RWPE1 (cell line): ENCODE measurements at places on chromosomes 2 and 18.
A peak's percentile ranks its signal among the peaks of the same experiment; 100 is the strongest.

GRCh38 chr2:222907790-222908441 is 47.1 kb downstream of the ACSL3 start:
- DNase-seq, result no peak

- DNase-seq, result no peak
Measured at GRCh38 chr2:101342625-101343008, 34.1 kb upstream of the RNF149 start.

GRCh38 chr2:109238580-109238979 is 109.6 kb downstream of the SH3RF3 start:
- peak; percentile 72 for DNase-seq

GRCh38 chr2:8576525-8577167 is 105.2 kb upstream of the ID2 start:
- no peak for DNase-seq

GRCh38 chr2:200679535-200679934 is 93.7 kb downstream of the AOX1 start:
- no peak for DNase-seq

- no peak for DNase-seq
Measured at GRCh38 chr18:73942081-73942625, 205.5 kb downstream of the FBXO15 start.

GRCh38 chr2:926896-927295 is 23.8 kb upstream of the SNTG2 start:
- DNase-seq, result no peak

GRCh38 chr2:175792199-175792598 is 209.9 kb downstream of the LNPK start:
- no peak for DNase-seq

DNA sequence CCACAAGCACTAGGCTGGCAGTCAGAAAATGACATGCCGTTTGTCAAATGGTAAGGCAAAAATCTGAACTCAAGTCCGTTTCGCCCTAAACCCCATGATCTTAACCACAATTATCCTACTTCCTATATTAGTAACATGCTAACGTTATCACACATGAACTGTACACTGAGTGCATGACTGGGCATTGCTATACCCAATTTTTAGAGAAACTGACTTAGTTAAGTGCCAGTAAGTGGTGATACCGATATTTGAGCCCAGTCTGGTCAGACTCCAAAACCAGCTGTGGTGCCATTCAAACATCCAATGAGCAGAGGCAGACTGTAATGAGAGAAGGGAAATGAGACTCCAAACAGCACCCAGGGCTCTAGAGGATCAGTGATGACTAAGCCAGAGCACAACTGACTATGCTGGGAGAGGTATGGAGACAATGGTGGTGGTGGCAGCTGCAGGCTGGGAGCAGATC is 311.7 kb upstream of the PKDCC start:
- no peak for DNase-seq

DNA sequence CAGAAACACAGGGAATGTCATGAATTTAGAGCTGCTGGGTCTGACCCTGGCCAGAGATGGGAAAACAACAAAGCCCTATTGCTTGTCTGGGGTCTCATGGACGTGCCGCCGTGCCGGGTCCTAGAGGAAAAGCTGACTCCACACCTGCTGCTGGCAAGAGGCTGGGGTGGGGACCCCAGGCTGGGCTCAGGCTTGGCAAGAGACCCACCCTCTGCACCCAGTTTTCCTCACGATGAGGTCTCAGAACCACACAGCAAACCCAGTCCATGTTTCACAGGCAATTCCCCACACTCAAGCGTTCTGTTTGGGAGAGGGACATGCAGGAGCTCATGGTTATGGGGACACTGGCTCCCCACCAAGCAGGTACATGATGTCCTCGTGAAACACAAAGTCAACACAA is 367.3 kb upstream of the SALL3 start:
- DNase-seq, result no peak

- DNase-seq, result peak; percentile 86
Measured at GRCh38 chr2:27627963-27628766, 647 bp downstream of the CCDC121 start.

DNA sequence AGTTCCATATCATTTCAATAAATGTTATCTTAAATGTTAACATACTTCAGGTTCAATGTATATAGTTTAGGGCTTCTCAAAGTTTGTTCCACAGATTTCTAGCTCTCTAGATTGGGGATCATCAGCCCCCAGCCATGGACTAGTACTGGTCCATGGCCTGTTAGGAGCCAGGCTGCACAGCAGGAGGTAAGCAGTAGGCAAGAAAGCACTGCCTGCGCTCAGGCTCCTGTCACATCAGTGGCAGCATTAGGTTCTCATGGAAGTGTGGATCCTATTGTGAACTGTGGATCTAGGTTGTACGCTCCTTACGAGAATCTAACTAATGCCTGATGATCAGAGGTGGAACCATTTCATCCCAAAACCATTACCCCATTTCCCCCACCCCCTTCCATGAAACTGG is 531.1 kb downstream of the PARD3B start:
- no peak for DNase-seq

- no peak for DNase-seq
Measured at GRCh38 chr18:77559274-77559910, 309.7 kb downstream of the GALR1 start.

GRCh38 chr2:213150315-213151097 is 906 bp downstream of the IKZF2 start:
- peak; percentile 35 for DNase-seq

GRCh38 chr18:36386150-36386920 is 88.8 kb downstream of the FHOD3 start:
- DNase-seq, result peak; percentile 69

DNA sequence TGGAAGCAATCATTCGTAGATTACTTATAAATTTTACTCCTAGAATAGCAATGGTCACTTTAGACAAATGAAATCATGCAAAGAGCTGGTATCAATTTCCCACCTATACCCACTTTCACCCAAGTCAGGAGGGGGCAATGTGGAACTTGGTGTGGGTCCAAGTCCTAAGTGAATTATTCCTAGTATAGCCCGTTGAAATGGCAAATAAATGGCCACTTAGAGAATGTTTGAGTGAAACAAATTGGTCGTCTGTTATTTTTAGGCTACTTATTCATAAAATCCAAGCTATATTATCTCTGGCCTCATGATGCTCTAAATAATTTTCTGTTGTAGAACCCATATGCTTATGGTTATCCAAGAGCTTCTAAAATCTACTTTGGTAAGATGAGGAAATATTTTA is 98.1 kb downstream of the MYO3B start:
- DNase-seq, result no peak

DNA sequence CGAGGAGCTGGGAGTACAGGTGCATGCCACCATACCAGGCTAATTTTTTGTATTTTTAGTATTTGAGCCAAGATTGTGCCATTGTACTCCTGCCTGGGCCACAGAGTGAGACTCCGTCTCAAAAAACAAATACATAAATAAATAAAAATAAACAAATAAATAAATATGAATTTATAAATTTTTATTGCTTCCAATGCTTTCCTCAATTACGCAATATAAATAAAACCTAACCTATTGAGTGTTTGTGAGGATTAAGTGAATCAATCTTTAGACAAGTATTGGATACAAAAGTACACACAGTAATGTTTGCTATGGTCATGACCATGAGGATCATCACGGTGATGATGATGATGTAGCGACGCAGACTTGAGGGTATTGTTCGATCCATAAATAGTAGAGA is 257.4 kb downstream of the ASXL3 start:
- no peak for DNase-seq

- DNase-seq, result no peak
Measured at GRCh38 chr2:136383167-136383566, 265.2 kb upstream of the CXCR4 start.

- DNase-seq, result peak; percentile 37
Measured at GRCh38 chr2:221533299-221533698, 38.8 kb downstream of the EPHA4 start.

DNA sequence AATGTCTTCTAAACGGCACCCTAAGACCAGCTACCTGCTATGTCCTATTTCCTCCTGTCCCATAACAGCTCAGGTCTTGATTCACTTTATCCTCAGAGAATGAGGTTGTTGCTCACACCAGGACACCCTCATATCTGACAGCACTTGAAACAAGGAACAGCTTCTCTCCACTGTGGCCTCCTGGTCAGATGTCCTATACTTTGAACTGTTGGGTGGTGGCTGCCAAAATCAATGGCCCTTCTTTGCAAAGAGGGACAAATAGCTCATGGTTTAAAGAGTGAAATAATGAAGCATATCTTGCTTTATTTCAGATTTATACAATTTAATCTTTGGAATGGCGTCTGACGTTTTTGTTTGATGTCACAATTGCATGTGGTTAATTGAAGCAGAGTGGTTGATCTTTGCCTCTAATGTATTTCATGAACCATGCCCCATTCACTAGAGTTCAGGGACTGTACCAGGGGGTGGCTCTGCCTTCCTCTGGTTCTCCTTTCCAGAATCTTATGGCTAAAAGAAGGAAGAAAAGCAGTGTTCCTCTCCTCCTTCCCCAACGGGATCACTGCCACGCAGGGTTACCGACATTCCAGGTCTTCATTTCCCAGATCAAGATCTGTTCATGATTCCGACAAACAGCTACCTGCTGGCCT is 24.1 kb upstream of the ZCCHC2 start:
- no peak for DNase-seq

DNA sequence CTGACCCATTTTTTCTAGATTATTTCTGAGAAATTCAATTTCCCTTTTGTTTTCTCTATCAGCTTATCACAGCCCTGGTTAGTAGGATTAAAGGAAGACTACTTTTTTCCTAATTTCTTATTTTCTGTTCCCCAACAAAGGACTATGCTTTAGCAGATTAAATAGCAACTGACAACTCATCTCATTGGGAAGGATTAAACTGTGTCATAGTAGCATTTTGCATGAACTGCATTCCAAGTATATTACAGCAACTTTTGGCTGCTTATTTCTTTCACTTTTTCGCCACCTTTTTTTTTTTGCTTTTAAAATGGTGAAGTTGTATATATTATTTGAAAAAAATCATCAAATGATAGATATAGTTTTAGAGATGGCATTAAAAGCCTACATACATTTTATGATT is 570.3 kb downstream of the FBXO15 start:
- DNase-seq, result no peak

DNA sequence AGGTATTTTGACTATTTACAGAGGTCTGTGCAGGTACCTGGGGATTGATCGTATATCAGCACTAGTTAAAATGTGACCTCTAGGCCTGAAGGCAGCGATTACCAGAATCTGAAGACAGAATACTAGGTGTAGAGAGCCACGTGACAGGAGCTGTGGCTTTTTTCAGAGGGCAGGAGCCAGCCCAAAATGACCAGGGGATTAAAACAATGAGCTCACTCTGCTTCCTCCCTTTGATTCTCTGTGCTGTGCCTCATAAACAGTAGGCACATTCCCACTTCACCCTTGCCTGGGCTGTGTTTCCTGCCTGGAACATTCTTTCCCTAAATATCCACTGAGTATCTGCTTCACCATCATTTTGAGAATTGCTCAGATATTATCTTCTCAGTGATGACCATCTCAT is 15.2 kb downstream of the ITGAV start:
- no peak for DNase-seq

DNA sequence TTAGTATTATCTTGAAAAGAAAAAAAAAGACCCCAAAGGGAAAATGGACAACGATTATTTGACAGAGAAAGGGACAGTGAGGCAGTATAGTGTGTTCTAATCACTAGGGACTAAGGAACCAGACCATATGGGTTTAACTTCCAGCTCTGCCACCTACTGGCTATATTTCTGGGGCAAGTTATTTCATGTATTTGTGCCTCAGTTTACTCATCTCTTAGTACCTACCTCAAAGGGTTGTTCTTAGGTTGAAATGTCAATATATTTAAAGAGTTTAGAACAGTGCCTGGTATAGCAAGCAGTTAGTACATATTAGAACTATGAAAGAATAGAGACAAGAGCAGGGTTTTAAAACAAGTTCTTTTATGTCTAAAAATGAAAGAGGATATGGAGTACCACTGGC is 42.7 kb downstream of the PRKD3 start:
- DNase-seq, result no peak

DNA sequence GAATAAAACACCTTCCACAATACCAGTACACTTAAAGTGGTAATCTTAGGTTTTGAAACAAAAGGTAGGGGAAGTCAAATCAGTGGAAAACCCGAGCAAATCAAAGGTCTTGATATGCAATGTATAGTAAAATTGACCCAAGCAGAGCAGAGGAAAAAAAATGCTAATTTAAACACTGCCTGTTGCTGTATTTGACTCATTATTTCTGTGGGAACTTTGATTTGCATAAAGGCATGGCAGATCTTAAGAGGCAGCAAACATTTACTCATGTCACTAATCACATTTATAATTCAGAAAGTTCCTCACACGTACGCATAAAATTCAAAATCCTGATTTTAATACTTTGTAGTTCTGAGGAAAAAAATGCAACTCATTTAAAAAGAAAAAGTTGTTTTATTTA is 64.4 kb downstream of the IKZF2 start:
- no peak for DNase-seq

- DNase-seq, result no peak
Measured at GRCh38 chr2:233352141-233352842, 2.0 kb upstream of the DGKD start.

DNA sequence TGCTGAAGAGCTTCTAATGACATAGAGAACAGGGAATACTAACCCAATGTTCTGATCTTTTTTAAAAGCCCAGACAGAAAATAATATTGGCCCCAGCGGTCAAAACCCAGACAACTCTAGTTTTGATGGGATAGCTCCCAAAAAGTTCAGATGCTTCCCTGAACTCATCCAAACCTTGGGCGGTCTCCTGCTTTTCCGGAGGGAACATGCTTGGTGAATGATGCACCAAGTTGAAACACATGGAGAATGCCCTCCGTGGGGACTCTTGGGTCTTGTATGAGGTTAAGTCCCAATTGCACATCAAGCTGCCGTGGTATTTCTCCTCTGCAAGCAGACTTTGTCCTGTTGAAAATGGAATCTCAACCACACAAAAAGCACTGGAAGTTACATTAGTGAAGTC is 120.7 kb upstream of the CTAGE1 start:
- DNase-seq, result no peak

GRCh38 chr2:20013126-20013849 is 820 bp upstream of the MATN3 start:
- DNase-seq, result no peak

DNA sequence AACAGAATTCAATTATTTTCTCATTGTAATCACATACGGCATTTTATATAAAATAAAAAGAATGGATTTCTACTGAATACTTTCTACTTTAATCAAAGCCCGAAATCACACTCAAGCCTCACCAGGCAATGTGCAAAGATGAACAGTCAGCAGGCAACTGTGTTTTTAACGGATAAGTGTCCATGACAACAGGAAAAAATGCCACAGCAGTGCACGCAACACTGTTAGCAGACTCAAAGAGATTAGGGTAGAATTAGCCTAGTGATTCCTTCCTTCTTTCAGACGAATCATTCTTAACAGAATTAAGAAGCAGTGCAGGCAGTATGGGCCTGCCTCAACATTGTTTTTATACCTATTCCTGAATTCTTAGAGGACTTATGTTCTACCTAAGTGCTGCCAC is 135.6 kb downstream of the CDH2 start:
- DNase-seq, result no peak

DNA sequence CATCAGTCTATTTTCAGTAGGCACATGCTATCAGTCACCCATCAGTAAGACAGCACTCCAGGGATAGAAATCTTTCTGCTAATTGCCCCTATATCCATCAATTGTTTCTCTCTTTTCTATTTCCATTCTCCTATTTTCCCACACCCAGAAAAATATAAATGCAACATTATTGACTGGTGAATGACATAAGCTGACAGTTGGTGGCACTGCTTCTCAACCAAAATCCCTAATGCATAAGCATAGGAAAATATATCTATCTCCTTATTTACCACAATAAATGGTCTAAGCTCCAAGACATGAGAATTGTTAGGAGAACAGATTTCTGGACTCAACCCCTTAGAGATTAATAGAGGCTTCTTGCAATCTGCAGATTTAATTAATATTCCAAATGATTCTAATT is 64.0 kb upstream of the REG3A start:
- no peak for DNase-seq
